ENCODE measurements at places on chromosomes 6 and 20.

DNA sequence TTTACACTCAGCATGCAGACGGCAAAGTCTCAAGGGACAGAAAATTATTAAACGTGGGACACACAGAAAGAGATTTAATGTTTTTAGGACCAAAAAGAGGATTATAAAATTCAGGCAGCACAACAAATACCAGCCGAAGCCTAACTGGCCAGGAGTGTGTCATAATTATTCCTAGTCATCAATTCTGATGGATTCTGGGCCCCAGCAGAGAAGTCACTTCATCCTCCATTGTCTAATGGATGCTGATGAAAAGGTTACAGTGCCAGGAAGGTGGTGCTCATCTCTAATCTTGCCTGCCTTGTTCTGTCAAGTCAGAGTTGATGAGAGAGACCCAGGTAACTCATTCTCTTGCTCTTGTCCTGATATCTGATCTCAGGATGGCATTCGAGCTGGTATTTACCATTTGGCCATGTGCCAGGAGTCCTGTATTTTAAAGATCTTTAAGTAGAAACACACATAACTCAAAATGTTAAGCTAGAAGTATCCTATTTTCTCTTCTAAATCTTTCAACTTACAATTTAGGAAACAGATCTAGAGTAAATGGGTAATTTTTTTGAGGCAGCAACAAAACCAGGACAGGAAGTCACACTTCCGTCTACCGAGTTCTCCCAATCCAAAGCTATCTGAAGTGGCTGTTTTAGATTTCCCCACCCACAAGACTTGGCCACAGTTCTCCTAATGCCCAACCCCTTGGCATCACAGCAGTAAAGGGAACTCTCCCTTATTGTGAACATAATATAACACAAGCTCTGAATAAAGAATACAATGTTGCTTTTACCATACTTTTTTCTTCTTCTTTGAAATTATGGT, 50.0 kb downstream of the ADAT2 start:
- no peak for DNase-seq

DNA sequence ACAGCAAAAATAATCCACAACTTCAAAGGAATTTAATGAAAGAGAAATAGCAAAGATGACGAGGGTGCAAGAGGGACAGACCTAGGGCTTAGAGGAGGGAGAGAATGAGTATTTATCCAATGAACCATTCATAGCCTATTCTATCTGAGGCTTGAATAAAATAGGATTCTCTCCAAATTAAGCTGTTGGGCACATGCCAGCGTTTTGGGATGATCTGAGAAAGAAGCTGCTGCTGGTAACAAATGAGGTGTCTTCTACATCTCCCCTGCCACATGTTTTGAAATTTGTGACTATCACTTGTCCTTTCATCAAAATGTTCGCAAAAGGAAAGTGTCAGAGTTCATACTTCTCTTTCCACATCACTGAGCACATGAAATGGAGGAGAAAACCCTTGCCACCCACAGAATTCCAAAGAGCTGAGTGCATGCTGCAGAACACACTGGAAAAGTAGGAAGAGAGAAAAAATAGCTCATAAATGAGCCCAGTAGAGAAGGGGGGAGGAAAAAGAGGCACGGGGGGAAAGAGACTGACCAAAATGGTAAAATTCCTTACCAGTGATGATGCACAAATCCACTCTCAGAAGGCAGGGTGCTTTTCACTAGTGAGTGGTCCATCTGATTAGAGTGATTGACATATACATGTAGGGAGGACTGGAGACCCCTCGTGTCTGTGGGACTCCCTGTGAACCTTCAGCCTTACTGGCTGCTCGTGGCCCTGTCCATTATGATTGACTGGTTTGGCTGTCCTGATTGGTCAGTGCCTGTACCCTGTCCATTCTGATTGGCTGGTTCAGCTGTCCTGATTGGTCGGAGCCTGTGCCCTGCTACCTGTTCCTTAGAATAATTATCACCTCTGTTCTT, 180.5 kb downstream of the OGFRL1 start:
- DNase-seq = peak; percentile 90

- no peak for DNase-seq
These were observed 257.6 kb upstream of the HS3ST5 start for GRCh38 chr6:114600381-114600780.

- peak; percentile 71 for DNase-seq
These were observed 373.5 kb upstream of the BTBD3 start for GRCh38 chr20:11544029-11544678.

DNA sequence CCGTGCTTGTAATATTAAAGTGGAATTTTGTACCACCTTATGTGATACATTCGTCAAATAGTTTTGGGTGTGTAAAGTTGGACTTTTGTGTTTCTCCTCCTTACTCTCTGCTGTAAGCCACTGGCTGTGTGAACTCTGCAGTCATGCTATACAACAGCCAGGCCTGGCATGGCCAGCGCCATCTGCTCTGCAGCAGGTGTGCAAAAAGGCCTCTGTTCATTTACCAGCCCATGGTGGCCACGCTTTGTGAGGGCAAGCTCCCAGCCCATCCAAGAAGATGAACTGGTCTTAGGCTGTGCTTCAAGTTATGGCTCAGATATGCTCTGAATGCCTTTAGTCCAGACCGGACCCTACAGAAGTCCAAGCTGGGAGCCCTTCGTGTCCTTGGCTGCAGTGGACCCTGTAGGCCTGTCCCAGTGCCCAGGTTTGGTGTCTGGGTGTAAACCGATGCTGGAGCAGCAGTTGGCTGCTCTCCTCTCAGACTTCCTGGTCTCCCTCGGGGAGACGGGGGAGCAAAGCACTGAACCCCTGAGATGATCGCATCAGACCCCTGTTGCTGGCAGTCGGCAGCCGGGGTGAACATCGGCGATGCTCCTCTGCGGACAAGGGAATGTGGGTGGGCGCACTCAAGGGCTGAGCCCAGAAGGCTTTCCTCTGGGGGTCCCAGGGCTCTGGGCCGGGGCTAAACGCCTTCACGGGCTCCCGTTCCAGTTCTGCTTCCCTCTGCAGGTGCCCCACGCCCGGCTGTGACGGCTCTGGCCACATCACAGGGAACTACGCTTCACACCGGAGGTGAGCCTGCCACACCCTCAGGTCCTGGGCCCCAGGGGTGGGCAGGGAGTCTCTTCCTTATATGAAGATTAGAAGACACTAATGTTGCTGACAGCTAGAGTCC, 28.6 kb upstream of the PCMTD2 start:
- DNase-seq = no peak

DNA sequence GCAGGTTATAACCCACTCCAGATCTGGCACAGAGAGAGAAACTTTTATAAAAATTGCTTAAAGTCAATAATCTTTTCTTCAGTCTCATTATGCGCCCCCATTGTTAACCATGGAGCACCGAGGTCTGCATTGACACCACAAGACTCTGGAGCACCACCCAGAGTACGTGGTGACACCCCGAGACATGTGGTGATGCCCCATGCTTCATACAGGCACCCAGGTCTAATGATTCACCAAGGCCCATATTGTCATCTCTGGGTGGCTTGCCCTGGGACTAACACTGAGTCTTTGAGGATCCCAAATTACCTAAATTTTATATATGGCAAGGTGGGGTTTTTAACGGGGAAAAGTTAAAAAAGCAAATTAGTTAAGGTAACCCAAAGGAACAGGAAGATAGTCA, 31.1 kb downstream of the CD109 start:
- no peak for DNase-seq

- no peak for DNase-seq
These were observed 9.8 kb downstream of the ZNF335 start for GRCh38 chr20:45962031-45962755.

- peak; percentile 40 for DNase-seq
These were observed 46.7 kb upstream of the CARMIL1 start for GRCh38 chr6:25232479-25232878.

DNA sequence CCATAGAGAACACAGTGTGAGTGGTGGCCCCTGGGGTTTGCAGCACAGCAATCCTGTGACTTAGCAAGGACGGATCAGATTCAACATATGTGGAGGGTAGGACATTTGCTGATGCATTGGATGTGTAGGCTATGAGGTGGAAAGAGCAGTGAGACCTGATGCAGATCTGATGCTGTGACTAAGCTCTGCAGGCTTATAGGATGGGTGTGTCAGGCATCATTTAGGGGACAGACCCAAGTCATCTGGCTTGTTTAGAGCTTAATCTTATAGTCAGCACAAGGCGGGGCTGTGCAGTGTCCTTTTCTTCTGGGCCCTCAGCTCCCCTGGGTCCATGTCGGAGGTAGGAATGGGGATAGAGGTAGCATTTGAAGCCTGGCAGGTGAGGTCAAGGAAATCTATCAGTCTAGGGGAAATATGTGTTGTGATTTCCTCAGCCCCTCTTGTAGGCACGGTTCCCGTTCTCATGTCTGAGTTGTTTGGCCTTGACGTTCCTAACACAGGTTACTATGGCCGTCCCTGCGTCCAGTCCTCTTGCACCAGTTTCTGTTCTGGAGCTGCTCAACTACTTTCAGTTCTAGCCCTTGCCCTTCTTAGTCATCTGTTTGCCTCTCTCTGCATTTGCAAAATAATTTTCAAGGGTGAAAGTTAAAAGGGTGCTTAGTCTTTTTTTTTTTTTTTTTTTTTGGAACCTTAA, 15.6 kb upstream of the MAPRE1 start:
- no peak for DNase-seq

GRCh38 chr6:133553652-133554051, 312.5 kb downstream of the EYA4 start:
- DNase-seq = peak; percentile 63

DNA sequence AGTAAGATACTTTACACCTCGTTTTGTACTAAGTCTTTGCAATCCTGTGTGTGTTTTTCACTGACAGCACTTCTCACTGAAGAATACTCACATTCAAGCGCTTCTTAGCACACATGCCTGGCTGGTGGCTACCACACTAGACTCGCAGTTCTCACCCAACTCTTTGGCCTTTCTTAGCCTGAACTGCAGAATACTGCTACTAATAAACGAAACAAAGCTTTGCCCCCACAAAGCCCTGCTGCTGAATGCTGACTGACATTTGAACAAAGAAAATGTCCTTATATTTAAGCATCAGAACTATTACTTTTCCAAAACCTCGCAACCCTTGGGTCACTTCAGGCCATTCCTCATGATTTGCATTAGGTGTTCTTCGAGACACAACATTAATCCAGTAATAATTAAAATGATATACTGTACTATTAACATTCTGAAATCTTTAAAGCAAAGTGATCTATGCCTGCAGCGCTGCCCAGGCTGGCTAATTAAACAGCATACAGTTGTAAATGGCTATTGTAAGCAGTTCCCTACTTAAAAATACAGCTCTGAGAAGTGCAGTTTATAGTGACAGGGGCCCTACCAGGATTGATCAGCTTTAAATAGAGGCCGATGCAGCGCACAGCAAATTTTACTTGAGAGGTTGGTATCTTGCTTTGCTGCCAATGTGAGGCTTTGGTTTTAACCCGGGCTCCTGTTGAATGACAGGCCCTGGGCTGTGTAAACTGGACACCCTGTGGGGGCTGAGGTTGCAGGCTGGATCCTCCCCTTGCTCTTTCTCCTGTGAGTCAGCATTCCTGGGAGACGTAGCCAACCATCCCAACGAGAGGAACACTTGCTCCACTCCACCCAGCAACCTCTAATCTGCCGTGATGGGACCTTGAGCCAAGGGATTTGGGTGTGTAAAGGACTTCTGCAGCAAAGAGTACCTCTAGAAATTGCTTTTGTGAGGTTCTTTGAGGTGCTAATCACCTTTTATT, 899.0 kb downstream of the TFAP2A start:
- peak; percentile 80 for DNase-seq

- DNase-seq = peak; percentile 52
These were observed 28.3 kb downstream of the MRS2 start for GRCh38 chr6:24431045-24431451.

- DNase-seq = peak; percentile 75
These were observed 47.6 kb upstream of the MYL9 start for GRCh38 chr20:36493801-36494114.

DNA sequence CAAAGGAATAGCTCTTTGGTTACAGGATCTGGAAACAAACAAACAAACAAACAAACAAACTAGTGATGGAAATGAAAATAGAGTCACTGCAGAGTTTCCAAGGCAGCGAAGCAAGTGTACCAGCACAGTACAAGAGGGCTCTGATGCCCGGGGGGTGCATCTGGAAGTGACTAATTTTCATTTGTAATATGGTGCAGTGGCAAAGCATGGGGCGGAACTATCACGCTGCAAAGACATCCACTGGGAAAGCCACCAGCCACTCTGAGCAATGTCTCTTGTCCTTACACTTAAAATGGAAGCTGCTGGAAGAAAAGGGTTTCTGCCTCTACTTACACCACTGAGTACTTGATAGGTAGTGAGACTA, 44.4 kb upstream of the NEDD9 start:
- no peak for DNase-seq

DNA sequence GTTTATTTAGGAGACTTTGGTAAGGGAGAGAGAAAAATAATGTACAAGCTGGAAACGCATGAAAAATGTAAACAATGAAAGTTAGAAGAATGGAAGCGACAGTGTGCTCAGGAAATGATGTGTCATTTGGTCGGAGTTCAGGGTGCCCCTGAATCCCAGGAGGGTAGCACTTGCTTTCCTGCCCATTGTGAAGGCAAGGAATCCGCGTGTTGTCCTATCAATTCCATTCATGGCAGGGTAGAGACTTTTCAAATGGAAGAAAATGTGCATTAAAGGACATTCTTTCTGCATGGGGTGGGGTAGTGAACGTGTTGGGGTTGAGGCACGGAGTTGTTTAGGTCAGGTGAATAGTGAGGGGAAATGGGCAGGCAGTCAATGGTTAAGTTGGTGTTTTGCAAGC, 33.7 kb downstream of the GCNT2 start:
- no peak for DNase-seq

- no peak for DNase-seq
These were observed 95.2 kb downstream of the ANKRD60 start for GRCh38 chr20:58133020-58133808.

Data from iris pigment epithelial cell (primary cell).